Esophagus squamous epithelium (tissue), 5 donors: ENCODE measurements at places on chromosomes 3 and 15.

GRCh38 chr3:31004025-31004678, 109.7 kb upstream of the GADL1 start:
- no peak for DNase-seq

- no peak for DNase-seq
Observed at GRCh38 chr3:59940718-59941117, 890.9 kb upstream of the CFAP20DC start.

DNA sequence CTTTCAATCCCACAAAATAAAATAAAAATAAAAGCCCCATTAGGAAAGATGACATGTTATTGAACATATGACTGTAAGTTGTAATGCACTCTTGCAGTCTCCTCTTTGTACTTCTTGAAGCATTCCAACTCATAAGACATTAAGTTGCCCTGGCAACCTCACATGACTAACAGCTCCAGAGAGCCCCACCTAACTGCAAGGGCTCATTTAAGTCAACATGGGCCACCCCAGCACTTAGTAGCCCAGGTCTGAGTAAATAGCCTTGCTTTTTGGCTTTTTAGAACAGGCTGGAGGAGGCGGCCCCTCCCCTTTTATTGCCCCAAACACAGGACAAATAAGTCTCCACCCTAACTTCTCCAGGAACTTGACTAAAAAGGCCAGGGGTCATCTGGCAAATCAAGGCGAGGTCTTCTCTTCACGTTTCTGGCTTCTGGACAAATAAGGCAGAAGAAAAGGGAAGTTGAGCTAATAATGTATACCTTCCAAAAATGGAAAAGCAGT, 135.1 kb downstream of the TMCO5A start:
- no peak for DNase-seq

GRCh38 chr15:93213281-93213680, 124.3 kb upstream of the RGMA start:
- no peak for DNase-seq

GRCh38 chr3:53354945-53355498, 7.7 kb upstream of the DCP1A start:
- DNase-seq, result no peak

- DNase-seq, result no peak
Observed at GRCh38 chr3:47427866-47428265, 47.0 kb downstream of the PTPN23 start.

DNA sequence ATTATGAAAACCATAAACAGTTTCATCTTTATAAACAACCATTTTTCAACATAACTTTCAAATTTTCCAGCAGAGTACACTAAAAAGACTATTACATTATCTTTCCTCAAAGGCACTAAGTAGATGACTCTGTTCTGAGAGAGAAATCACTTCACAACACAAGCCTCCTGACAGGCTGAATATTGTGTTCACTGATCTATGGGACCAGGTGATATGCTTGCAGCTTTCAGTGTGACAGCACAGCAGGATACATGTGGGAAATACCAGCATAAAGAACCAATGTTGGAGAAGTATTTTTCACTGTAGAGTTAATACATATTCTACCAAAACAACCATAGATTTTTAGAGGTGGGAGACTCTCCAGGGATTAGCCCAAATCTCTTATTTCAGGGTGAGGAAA, 350.6 kb downstream of the PLCL2 start:
- no peak for DNase-seq

DNA sequence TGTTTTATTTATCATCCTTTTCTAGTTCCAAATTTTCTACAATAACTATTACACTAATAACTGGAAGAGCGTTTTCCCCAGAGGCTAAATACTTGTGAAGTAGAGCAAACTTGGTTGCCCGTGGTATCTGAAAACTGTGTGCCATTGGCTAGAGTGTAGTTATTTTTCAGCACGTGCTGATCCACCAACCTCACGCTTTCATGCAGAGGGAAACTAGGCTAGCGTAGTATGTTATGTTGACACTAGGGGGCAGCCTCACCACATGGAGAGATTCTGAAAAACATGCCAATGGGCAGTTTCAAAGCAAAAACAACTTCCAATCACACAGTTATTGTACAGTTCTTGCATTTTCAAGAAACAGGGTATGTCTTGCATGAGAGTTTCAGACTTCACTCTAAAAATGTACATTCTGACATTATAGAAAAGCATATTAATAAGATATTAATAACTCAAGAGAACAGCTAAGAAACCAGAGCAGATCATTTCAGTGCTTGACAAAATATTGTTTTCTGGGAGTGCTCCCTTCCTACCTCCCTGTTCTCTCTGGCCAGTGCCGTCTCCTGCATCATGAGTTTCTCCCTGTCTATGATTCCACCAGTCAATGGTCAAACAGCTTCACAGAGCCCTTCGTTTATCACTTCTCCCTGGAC, 39.7 kb downstream of the SPATA12 start:
- peak; percentile 6 for DNase-seq

- DNase-seq, result no peak
Observed at GRCh38 chr15:79680720-79681119, 216.1 kb downstream of the MTHFS start.

- DNase-seq, result no peak
Observed at GRCh38 chr3:188839187-188839695, 332.5 kb upstream of the TPRG1 start.

DNA sequence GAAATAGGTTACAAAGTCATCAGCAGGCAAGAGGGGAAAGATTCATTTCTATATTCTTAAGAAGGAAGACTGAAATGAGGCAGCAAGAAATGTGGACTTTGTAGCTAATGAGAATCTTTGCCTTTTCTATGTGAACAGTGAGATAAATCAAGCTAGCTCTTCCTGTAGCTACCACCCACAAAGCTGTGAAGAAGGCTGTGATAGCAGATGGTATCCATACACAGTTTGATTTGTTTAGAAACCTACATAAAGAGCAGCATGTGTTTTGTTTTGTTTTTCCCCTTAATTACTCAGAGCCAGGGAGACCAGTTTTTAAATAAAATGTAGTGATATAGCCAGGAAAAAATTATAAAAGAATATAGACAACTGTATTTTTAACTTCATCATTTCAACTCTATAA, 45.5 kb downstream of the TEX9 start:
- DNase-seq, result no peak

GRCh38 chr15:83305704-83306291, 21.3 kb upstream of the BNC1 start:
- DNase-seq, result no peak

DNA sequence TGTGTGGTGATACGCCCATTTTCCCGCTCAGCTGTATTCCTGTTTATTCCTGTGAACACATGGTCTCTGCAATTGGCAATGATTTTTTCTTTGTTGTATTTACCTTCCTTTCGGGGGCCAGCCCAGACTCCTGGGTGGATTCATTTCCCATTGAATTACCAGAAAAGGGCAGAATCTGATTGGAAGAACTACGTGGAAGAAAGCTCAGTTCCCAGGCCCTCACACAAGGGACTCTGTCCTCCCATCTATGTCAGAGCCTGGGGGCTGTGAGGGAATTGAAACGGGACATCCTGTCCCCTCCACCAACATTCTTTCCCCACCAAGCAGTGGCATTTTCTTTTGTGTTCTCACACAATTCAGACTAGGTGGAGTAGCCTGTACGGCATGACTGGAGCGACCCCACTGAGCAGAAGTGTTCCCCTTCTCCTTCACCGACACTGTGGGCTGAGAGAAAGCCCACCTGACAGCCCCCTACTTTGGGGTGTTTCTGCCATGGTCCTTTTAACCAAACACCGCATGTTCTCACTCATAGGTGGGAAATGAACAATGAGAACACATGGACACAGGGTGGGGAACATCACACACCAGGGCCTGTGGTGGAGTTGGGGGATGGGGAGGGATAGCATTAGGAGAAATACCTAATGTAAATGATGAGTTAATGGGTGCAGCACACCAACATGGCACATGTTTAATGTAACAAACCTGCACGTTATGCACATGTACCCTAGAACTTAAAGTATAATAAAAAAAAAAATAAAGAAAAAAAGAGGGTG, 32.1 kb upstream of the RFTN1 start:
- no peak for DNase-seq

- no peak for DNase-seq
Observed at GRCh38 chr3:54257125-54257720, 134.9 kb downstream of the CACNA2D3 start.

- DNase-seq, result no peak
Observed at GRCh38 chr15:69537901-69538300, 85.3 kb downstream of the RPLP1 start.

GRCh38 chr3:47261301-47261700, 21.3 kb downstream of the KIF9 start:
- DNase-seq, result no peak

- no peak for DNase-seq
Observed at GRCh38 chr3:128429275-128429674, 37.4 kb downstream of the DNAJB8 start.

DNA sequence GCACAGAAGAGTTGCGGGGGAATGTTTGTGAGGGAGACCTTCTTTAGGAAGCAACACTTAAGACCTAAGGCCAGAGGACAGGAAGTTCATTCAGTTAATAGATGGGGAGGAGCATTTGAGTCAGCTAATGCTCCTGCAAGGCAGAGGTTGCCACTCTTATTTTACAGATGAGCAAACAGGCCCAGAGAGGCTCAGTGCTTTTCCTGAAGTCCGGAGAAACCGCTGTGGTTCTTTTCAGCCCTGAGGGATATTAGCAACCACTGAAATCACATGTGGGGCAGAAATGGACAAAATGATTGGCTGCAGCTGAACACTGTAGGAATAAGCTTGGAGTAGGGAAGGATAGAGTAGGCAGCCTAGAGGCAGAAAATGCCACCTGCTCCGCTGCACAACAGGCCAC, 33.3 kb upstream of the RTP4 start:
- no peak for DNase-seq

- DNase-seq, result no peak
Observed at GRCh38 chr3:175620532-175620931, 761.4 kb downstream of the NAALADL2 start.

DNA sequence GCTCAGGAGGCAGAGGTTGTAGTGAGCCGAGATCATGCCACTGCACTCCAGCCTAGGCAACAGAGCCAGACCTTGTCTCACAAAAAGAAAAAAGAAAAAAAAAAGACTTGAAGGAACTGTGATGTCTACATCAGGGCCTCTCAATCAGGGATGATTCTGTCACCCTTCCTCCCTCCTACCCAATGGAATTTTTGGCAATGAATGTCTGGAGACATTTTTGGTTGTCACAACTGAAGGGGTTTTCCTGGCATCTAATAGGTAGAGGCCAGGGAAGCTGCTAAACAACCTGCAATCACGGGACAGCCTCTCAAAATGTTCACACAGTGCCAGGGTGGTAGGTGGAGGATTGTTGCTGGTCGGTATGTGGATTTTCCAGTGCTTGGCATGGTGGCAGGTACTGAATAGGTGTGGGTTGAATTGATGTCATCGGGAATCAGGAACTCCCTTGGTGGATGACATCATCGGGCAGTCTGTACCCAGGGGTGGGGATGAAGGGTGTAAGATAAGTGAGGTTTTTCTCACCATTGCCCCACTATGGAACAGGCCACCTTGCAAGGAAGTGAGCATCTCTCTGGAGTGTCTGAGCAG, 71.3 kb downstream of the MESD start:
- DNase-seq, result no peak
